ENCODE measurements at places on chromosomes 5 and 9.

DNA sequence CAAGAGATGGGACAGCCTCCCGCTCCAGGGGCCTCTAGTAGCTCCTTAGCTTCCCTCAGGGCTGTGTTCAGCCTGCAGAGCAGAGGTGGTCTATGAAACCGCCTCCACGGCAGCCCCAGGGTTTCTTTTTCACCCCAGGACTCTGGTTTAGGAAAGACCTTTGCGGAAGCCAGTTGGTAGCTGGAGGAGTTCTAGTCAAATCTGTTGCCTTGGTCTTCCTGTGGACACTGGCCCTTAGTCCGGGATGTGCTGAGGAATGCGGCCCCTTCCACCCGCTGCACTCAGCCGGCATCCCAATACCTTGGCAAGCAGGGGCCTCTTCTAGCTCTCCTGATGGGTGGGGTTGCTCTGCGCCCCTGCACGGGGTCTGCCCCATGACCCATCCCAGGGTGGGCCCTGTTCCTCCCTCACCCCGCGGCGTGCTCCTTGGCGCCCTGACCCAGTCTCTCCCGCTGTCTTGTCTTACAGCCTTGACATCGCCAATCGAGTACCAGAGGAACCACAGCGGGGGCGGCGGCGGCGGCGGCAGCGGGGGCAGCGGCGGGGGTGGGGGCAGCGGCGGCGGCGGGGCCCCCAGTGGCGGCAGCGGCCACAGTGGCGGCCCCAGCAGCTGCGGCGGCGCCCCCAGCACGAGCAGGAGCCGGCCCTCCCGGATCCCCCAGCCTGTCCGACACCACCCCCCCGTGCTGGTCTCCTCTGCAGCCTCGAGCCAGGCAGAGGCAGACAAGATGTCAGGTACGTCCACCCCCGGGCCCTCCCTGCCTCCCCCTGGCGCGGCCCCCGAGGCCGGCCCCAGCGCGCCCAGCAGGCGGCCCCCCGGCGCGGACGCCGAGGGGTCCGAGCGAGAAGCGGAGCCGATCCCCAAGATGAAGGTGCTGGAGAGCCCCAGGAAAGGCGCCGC, 94.3 kb upstream of the OTULINL start:
- no peak for DNase-seq

DNA sequence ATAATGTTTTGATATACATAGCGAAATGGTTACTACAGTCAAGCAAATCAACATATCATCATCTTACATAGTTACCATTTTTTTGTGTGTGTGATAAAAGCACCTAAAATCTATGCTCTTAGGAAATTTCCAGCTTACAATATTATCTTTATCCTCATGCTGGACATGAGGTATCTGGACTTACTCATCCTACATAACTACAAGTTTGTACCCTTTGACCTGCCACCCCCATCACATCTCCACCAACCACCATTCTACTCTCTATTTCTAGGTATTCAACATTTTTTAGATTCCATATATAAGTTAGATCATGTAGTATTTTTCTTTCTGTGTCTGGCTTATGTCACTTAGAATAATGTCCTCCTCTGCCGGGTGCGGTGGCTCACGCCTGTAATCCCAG, 79.9 kb downstream of the TAF11L14 start:
- no peak for DNase-seq

DNA sequence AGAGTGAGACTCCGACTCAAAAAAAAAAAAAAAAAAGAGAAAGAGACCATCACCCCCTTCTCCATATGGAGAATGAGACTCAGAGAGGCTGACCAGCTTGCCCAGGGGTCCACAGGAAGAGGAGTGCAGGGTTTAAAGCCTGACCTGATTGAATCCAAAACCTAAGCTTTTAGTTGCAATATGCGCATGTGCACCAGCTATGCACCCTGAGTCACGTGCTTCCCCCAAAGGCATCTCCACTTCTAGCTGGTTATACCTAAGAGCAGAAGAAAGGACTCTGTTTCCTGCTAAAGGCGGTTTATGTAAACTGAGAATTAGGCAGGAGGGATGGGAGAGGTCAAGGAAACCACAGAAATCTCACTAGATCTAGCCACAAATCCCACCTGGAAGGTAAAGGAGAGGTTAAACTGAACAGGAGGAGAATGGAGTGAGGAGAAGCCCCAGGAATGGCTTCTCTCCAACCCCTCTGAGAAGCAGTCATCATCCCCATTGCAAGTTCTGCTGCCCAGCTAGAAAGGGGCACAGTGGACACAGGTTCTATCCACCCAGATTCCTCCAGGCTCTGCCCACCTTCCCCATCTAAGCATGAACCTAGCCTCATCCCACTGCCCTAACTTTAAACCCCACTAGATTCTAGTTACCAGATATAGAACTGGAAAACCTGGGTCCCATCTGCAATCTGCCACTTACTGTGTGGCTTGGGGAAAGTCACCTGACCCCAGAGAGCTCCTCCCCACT, 171.3 kb downstream of the ACTL7B start:
- no peak for DNase-seq

DNA sequence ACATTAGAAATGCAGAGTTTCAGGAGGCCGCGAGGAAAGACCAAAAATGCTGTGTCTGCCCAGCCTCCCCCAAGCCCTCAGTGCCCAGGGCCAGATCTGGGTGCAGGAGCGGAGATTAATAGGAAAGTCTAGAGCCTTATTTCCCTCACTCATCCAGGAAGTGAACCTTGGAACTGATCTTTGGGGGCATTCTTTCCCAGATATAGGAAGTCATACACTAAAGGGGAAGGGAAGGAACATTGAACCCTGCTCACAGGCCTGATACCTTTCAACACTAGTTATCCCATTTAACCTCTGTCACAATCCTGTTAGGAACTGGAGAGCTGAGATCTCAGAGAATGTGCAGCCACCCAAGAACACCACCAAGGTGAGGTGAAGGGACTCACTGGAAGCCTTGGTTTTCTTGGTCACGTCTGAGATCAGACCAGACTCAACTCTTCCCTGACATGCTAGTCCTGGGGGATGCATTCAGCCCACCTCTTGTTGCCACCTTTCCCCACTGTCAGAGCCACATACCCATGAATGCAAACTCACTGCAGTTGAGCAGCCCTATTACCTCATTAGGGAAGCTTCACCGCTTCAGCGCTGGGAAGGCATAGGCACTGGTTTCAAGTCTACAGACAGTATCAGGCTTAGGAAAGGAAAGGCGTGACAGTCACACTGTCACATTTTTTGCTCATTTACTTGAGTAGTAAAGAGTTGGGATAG, 95.0 kb downstream of the KIAA1958 start:
- no peak for DNase-seq

DNA sequence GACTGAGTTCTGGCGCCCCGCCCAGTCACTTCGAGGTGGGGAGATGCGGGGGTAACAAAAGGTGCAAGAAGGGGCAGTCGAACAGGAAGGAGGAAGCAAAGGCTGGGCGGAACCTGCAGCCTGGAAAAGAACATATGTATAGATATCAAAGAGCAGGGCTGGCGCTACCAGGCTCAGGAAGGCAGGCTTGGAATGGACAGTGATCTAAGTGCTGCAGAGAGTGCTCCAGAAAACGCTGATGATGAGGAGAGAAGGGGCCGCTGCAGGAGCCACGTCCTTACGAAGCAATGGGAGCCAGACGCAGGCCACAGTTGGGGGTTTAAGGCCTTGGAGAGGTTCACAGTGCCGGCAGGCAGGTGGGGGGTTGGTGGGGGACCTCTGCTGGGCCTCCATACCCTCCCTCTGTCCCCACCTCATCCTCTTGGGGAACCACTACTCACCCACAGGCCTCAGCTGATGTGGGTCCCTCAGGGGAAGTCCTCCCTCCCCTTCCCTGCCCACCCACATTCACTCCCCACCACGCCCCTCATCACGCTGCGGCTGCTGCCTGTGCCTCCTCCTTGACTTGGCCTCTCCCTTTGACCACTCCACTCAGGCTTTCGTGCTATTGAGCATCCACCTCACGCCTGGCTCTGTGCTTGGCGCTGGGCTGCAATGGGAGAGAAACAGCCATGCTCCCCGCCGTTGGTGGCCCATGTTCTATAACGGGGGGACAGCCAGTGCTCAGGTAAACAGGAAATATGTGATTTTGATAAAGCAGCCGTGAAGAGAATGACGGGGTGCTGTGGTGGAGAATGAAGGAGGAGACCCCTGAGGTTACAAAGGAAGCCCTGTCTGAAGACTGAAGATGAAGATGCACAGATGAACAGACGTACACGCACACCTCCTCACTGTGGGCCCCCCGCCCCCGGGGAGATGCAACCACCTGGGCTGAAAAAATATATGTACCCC, 40.5 kb upstream of the RPL26L1 start:
- no peak for DNase-seq

Data from smooth muscle cell of the brain vasculature (primary cell).